G401 (cell line): ENCODE measurements at places on chromosomes 2 and 18. TPM values are rescaled to one million over a fixed set of nuclear protein-coding genes. Genes with fewer than 3 reads are reported as not detected.

DNA sequence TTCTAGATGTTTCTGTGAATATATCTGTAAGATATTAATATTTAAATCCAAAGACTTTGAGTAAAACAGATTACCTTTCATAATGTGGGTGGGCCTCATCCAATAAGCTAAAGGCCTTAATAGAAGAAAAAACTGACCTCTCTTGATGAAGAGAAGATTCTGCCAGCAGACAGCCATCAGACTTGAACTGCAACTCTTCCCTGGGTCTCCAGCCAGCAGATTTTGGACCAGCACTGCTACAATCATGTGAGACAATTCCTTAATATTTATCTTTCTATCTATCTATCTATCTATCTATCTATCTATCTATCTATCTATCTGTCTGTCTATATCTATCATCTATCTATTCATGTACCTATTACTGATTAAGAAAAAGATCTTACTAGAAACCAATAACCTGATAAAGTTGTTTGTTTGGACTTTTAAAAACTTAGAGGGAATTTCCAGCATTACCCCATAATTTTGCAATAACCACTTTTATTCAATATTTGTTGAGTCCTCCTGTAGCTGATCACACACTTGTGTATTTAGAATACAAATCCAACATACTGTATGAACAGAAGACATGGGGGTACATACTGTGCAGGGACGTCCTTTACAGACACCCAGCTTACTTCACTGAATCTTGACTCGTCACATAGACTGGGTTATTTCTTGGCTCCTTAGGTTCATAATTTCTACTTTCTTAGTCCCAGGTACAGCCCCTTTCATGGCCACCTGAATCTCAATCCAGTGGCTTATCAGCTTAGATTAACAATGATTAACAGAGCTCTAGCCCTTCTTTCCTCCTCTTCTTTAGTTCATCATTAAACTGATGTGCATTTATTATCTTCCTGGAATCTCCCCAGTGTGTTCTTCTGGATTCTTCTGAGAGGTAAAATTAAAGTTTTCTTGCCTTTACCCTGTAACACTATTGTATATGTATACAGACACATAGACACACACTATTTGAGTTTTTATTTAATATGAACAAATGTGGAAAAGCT, 27.2 kb upstream of the STAT4 start:
- DNase-seq: no peak

DNA sequence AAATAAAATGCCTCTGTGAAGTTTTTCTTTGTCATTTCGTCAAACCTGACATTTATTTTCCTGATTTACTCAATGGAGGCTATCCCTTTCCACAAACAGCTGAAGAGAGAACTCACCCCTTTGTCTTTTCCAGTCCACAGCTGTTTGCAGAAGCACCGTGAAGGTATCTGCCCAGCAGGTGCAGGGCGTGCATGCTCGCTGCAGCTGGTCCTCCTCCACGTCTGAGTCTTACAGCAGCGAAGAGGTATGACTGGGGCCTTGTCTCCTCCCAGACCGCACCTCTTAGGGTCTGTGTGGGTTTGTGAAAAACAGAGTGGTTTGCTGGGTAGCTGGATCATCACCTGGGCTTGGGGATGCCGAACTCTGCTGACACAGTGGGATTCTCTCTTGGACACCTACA, 9.7 kb downstream of the SPP2 start:
- DNase-seq: no peak

Gene EIF2AK3
- 9.8 and 13.5 TPM in 2 replicates for total RNA-seq

Gene EGR4
- total RNA-seq: not detected in 2 replicates

Gene SIX3
- total RNA-seq: not detected in 2 replicates

Gene ACVR1C
- total RNA-seq: not detected in 2 replicates

Gene CIB4
- not detected in 2 replicates for total RNA-seq
